ENCODE measurements at places on chromosomes 1 and 21.

DNA sequence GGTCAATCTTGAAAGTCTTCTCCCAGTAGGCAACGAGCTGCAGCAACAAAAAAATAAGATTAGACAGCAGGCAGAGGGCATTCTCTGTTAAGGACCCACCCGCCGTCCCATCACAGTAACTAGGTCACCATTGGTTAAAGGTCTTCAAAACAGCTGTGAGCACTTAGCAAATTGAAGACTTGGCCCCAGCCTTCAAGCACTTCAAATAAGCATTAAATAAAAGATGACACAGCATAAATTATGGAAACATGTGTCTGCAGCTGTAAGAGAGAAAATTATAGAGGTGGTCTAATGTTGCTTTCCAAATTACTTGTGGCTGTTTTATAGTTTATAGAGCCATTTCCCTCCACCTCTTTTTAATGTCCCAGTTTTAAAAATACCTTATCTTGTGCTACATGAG lies 61.2 kb downstream of the VANGL1 start:
- no peak for DNase-seq

DNA sequence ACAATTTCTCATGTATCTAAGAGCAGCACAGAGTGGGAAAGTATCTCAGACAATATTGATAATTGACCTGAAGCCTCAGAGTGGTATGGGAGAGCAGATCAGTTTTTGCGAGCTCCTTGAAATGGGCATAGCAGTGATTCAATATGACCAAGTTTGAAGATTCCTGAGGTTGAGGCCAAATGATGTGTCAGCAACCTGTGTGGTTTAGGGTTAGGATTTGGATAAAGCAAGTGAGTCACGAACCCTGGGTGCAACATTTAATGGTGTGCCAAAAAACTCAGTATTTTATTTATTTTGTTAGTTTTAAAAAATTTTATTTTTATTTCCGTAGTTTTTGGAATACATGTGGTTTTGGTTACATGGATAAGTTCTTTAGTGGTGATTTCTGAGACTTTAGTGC lies 92.5 kb upstream of the C21orf91 start:
- no peak for DNase-seq

GRCh38 chr1:63904826-63905225 lies 131.0 kb downstream of the ROR1 start:
- DNase-seq, result no peak

DNA sequence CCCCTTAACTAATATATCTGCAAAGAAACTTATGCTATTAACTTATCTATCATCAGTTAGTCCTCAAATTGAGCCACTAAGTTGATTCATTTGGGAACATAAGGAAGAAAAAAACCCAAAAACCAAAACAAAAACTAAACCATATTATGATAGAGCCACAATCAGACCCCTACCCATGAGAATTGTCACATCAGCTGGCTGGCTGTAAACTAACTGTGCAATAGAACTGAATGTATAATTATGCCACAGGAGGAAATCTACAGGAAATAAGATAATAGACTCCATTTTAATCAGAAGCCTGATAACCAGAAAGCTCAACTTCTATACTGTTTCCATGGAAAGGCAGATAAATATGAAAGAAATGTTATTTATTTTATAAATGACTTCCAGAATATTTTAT lies 110.0 kb downstream of the RGL1 start:
- no peak for DNase-seq

- no peak for DNase-seq
These were observed 600 bp downstream of the CLK2 start for GRCh38 chr1:155272466-155273342.

DNA sequence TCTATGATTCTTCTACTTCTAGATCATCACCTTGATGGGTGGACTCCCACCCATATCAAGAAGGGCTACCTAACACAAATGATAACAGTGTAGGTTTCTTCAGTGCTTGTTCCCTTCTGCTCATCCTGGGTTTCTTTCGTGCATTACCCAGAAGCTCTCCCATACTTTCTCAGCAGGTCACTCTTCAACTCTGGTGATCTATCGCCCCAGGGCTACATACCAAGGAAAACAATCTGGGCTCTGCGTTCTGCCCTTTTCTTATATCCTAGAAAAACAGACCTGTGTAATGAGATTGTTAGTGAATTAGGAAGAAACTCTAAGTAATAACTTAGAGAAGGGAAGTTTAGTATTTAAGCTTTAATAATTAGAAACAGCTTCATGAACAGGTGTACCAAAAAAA lies 370.6 kb upstream of the SPAG17 start:
- DNase-seq, result no peak

GRCh38 chr1:52209429-52209828 lies 67.5 kb downstream of the ZFYVE9 start:
- DNase-seq, result no peak

DNA sequence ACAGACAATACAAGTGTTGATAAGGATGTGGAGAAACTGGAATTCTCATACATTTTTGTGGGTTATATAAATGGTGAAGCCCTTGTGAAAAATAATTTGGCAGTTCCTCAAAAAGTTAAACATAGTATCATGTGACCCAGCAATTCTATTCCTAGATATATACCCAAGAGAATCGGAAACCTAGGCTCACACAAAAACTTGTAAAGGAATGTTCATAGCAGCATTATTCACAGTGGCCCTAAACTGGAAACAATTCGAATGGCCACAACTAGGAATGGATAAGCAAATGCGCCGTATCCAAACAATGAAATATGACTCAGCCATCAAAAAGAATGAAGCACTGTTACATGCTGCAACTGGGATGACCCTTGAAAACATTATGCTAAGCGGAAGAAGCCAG lies 3.9 kb upstream of the CD247 start:
- no peak for DNase-seq

DNA sequence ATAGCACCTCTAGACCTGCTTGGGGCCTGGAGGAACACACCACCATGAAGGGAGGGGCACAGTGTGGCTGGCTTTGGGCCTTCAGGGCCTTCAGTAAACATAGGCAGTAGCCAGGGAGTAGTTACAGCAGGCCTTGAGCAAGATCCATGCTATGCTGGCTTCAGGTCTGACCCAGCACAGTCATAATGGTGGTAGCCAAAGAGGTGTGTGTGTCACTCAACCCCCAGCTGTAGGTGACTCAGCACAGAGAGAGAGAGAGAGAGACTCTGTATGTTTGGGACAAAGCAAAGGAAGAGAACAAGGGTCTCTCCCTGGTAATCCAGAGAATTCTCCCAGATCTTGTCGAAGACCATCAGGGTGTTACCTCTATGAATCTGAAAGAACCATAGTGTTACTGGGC lies 250.5 kb upstream of the PKN2 start:
- no peak for DNase-seq

GRCh38 chr21:43966946-43967512 lies 45.1 kb upstream of the TRAPPC10 start:
- DNase-seq, result no peak

- no peak for DNase-seq
These were observed 1.5 kb upstream of the CRABP2 start for GRCh38 chr1:156706657-156707416.
